ENCODE measurements at places on chromosomes 7 and 10.
A peak's percentile ranks its signal among the peaks of the same experiment; 100 is the strongest.

GRCh38 chr10:88618496-88618895, 31.9 kb downstream of the LIPJ start:
- no peak for DNase-seq

DNA sequence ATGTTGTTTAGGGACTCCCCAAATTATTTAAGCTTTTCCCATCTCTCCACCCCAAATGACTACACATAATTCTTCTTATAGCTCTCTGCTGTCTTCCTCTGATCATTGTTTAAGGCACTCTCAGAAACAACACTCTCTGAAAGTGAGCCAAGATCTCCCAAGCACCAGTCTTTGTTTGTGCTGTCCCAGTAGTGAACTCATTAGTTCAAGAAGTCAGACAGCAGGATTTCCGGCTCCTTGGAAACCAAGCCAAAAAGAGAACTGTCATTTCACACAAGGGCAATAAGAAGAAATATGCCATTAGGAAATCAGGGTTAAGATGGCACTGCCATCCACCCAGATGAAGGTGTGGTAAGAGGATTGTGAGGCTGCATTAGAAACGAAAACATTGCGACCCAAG, 83.1 kb downstream of the FZD1 start:
- DNase-seq, result no peak

GRCh38 chr7:1100834-1101562, 13.1 kb downstream of the GPER1 start:
- DNase-seq, result no peak

DNA sequence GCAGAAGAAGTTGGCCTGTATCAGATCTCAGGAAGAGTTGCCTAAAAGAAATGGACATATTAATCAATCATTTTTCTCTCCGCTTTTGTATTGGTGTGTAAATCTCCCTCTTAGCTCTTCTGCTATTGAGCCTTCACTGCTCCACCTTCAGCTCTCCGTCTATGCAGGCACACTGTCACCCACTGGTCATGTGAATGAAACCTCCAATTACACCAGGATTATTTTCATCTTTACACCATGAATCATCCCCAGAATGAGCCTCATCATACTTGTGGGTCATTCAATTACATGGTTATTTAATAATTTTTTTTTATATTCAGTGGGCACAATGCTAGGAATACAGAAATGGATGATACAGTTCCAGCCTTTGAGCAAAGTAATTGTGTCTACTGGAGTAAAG, 92.6 kb downstream of the LRRC4 start:
- no peak for DNase-seq

DNA sequence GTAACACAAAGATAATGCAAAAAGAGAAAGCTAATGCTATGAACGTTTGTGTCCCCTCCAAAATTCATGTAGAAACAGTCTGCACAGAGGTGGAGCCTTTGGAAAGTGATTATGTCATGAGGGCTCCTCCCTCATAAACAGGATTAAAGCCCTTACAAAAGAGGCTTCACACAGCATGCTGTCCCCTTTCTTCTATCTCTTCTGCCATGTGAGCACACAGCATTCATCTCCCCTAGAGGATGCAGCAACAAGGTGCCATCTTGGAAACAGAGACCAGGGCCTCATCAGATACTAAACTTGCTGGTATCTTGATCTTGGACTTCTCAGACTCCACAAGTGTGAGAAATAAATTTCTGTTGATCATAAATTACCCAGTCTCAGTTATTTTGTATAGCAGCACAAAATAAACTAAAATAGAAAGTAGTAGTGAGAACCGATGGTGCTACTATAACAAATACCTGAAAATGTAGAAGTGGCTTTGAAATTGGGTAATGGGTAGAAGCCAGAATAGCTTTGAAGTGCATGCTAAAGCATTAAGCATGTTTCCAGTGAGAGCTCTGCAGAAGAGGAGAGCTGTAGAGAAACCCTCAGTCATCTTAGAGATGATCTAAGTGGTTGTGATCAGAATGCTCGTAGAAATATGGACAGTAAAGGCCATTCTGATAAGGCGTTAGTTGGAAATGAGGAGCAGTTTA, 108.7 kb downstream of the DNAJC1 start:
- no peak for DNase-seq

- DNase-seq, result no peak
Measured at GRCh38 chr10:25101461-25102146, 73.2 kb upstream of the GPR158 start.

DNA sequence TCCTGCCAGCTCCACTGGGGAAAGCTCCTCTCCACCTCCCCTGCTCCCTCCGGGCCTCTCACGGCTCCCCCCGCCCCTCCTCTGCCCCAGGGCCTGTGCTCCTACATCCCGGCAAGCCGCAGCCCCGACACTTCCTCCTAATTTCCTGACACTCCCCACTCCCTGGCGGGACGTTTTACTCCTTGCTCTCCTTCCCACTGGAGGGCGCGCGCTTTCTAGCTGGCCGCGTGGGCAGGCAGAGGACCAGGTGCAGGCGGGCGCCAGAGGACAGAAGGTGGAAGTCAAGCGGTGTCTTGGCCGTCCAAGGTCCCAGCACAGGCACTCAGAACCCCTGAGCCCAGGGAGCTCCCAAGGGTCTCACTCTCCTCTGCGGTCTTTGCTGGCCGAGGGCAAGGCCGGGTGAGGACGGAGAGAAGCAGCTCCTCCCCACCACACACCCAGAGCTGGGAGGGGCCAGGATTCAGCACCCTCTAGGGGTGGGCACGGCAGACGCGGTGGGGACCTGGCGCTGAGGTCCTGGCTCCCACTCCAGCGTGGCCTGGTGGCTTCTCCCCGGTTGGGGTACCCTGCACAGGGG, 19.1 kb downstream of the ADAM8 start:
- no peak for DNase-seq

DNA sequence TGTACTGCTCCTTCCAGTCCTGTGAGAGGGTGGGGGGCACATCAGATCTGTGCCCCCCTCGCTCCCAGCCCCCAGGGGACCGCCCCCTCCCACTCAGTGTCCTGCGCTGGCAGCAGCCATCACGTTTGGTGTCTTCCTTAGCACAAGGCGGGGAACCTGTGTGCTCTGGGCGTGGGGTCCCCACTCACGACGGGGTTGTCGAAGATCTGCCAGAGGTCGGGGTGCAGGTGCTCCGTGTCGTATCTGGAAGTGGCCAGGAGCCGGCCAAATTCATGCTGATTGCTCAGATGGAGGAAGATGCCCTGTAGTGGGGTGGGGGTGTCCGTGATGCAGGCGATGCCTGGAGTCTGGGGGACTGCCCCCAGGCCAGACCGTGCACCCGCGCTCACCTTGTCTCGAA, 7.2 kb downstream of the PLOD3 start:
- no peak for DNase-seq

- DNase-seq, result no peak
Measured at GRCh38 chr10:126781450-126782216, 111.1 kb upstream of the C10orf90 start.

GRCh38 chr7:149302222-149302621, 40.2 kb downstream of the ZNF783 start:
- no peak for DNase-seq

DNA sequence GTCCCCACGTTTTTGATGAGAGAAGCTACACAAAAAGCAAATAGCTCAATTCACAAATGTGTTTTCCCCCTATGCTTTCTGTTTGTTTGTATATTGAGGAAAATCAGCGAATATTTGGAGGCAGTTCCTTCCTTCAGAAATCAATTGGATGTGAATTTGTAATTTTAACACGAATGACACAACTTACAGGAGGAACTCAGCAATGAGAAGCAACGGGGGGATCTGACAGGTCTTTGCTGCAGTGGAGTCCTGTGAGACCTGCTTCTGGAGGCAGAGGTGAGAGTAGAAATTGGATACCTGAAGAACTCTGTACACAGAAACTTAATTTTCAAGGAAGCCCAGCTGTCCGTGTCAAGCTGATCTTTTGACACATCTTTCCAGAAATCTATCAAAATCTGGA, 370.4 kb downstream of the GFRA1 start:
- DNase-seq, result no peak

DNA sequence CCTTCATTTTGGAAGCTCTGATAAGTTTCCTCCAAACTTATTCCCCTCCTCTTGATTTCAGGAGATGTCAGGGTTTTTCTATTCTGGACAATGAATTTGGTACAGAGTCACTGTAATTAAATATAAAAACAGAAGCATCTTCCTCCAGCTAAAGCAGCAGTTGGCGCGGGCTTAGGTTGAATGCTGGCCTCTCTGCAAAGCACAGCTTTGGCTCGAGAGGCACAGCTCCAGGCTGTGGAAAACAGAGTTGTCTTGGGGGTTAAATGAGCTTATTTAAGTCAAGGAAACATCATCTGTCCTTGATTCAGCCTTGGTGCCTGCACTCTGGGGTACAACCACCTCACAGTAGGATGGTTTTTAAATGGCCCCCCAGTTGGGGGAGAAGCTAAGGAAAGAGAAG, 35.0 kb upstream of the PDCD4 start:
- no peak for DNase-seq

GRCh38 chr10:74888962-74889661, 62.7 kb downstream of the KAT6B start:
- DNase-seq, result peak; percentile 31

- DNase-seq, result no peak
Measured at GRCh38 chr10:61760943-61761824, 98.5 kb downstream of the CABCOCO1 start.

DNA sequence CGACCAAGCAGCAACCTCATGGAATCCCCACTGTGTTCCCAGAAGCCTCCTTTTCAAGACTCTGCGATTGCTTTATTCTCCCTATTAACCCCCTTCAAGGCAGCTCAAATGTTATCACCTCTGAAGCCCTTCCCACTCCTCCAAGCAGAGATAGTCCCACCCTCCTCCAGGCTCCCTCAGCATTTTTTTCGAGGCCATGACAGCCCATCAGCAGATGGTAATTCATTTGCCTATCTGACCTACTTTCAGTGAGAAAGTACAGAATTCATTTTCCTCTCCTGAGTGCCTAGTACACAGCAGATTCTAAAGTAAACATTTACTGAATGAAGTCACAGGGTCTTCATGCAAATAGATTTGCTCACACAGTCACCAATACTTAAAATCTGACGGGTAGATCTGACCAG, 47.8 kb downstream of the HERPUD2 start:
- DNase-seq, result no peak

- DNase-seq, result no peak
Measured at GRCh38 chr7:14507617-14508016, 394.9 kb downstream of the DGKB start.

DNA sequence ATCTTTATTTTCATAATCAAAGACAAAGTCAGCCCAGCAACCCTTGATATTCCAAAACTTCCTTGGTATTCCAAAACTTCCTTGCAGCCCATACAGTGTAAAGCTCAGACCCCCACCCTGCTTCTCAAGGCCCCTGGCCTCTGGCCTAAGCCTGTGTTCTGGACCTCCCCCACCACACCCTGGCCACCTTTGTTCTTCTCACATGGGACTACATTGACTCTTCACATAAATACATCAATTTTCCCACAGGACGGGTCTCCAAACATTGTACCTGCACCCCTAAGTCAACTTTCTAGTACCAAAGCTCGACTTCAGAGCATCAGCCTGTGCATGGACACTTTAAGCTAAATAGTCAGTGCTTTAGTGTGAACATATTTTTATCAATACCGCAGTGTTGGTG, 40.7 kb downstream of the DRGX start:
- DNase-seq, result no peak

DNA sequence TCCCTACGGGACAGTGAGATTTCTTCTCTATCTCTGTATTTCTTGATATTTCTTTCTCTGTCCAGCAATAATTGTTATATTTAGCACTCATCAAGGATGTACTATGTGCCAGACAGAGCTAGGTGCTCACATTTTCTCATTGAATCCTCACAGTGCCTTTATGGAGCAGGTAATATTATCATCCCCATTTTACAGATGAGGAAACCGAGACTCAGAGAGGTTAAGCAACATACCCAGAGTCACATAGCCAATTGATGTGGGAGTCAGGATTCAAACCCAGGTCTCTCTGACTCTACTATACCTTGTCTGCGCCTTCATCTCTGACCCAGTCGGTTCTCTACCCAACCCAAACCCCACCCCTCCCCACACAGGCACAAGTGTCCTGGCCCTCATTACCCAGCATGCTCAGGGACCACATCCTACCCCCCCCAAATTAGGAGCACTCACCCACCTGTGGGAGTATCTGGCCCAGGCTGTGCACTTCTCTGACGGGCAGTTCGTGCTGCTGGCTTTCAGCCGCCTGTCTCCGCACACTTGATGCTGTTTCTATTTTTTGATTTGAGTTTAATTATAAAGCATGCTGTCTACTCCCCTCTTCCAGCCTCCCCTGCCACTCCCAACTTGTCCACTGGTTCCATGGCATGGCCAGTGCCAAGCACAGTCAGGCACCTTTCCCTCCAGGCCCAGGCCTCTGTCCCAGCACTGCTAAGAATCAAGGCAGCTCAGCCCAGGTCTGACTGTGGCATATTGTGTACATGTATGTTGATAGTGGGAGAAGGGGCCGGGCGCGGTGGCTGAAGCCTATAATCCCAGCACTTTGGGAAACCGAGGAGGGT, 9.8 kb upstream of the SAMD8 start:
- DNase-seq, result no peak

DNA sequence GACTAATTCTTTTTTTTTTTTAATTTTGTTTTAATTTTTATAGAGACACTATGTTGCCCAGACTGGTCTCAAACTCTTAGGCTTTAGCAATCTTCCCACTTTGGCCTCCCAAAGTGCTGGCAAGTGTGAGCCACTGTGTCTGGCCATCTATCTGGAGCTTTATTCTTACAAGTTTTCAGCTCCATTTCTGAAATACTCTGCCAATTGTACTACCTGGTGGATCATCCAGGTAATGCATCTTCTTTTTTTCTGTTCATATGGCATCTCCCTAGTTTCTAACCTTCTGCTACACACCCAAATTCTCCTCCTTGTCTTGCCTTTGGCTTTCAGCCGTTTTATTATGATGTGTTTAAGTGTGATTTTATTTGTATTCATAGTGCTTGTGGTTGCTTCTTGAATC, 40.2 kb downstream of the ZNF365 start:
- DNase-seq, result no peak

DNA sequence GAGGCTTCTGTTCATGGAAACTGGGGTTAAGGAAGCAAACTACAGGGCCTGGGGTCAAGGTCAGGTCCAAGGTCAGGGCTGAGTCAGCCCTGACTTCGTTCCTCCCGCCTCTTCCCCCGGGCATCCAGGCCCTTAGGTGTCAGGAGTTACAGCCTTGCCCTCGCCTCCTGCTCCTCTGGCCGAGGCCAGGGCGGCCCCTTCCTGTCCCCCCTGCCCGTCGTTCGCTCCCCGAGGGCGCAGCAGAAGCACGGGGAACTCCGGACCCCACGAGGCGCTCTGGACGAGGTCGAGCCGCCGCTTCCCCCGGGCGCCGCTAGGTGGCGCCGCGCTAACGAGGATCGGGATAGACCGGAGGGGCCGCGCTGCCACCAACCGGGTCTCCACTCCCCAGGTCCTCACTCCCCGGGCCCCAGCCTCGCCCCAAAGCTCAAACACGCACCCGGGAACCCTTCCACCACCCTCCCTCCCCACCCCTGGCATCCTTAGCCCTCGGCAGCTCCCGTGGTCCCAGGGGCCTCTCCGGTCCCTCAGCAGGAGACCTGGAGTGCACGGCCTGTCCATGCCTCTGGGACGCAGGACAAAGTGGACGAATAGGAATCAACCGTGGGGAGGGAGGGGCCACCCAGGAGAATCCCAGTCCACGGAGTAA, 59.2 kb upstream of the MYL10 start:
- no peak for DNase-seq

GRCh38 chr10:88881922-88882645, 2.0 kb downstream of the STAMBPL1 start:
- DNase-seq, result no peak

- DNase-seq, result no peak
Measured at GRCh38 chr10:28089467-28089866, 90.6 kb upstream of the ODAD2 start.
